Ureter (tissue), 1 donor: ENCODE measurements at places on chromosomes 5 and 9. TPM values are rescaled to one million over a fixed set of nuclear protein-coding genes. Genes with fewer than 3 reads are reported as not detected.

- no peak for DNase-seq
Measured at GRCh38 chr9:2018764-2019558, 3.8 kb downstream of the SMARCA2 start.

GRCh38 chr5:137858223-137858916, 9.3 kb upstream of the MYOT start:
- no peak for DNase-seq

SNX24 gene
- 19.5 TPM for total RNA-seq

- no peak for DNase-seq
Measured at GRCh38 chr5:117188211-117188610, 613.6 kb upstream of the SEMA6A start.

GRCh38 chr5:82312373-82312856, 34.3 kb upstream of the RPS23 start:
- DNase-seq = peak; percentile 58

DNA sequence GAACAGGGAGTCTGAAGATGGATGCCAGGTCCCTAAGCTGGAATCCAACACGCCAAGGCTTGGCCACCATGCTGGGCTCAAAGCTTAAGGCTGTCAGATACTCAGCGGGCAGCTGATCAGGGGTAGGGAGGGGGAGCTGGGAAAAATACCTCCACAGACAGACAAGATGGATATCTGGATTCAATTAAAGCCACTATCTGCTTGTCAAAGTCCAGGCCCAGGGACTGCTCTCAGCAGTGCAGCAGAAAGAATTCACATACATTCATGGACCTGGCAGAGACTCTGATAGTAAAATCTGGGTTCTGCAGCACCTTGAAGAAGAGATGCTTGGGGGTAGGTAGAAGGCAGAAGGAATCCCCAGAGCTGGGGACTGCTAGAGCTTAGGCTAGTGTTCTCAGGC, 3.2 kb upstream of the RPP25L start:
- DNase-seq = no peak

DNA sequence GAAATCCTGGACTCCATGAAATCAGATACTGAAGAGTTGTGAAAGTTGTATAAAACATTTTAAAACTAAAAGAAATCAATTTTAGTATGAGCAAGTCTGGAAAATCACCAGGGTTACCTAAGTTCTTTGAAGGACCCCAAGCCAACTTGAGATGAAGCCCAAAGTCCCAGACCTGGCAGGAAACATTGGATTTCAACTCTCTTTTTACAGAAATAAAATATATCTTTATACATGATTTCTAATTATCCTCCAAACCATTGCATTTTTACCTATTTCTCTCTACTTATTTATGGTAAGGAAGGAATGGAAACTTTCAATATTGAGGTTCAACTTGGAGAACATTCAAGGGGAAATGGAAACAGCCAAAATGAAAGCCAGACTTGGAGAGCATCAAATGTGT, 390.6 kb upstream of the C9orf72 start:
- no peak for DNase-seq

DNA sequence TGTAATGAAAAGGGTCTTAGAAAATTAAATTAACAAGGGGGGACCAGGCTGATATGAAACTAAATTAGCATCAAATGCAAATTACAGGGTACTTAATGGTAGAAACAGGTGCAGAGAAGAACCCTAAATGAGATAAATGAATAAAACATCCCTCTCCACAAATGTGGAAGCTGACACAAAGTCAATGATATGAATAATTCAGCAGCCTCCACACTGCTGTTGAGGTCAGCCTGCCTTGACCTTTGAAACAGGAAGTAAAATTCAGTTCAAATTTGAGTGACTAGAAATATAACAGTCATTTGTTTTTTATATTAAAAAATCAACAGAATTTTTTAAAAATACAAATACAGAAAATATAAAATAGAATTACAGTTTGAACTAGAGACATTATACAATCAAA, 40.0 kb downstream of the EBF1 start:
- no peak for DNase-seq

DNA sequence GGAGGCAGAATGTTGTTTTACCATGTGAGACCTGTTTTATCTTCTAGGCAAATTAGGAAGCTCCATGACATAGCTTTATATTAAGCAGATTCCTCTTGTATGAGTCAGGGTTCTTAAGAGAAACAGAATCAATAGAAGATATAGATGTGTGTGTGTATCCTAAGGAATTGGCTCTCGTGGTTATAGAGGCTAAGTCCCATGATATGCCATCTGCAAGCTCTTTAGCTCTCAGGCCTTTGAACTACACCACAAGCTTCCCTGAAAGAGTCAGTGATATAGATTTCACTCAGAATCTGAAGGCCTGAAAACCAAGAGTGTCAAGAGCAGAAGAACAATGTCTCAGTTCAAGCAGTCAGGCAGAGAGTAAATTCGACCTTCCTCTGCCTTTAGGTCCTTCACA, 365.8 kb upstream of the ZNF608 start:
- DNase-seq = no peak

GRCh38 chr9:107279086-107279485, 4.0 kb upstream of the RAD23B start:
- DNase-seq = no peak

DNA sequence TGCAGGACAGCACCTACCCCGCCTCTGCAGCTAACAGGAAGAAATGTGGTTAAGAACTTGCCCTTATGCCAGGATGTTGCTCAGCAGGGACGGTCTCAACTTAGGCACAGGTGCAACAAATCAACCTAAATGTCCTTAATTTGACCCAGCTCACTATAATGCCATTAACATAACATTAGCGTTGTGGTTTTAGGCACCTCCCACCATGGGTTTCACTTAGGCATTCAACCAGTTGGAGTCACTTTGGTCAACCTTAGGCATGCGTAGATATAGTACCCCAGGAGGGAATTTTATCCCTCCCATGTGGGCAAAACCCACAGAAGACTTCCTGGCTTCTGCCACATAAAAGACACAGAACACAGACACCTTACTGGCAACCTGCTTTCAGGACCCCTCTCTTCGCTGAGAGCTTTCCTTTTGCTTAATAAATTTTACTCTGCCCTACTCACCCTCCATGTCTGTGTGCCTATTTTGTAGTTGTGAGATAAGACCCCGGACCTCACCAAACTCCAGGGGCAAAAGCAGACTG, 8.7 kb upstream of the ERAP1 start:
- DNase-seq = no peak

RHOBTB3 gene
- total RNA-seq = 102 TPM

DNA sequence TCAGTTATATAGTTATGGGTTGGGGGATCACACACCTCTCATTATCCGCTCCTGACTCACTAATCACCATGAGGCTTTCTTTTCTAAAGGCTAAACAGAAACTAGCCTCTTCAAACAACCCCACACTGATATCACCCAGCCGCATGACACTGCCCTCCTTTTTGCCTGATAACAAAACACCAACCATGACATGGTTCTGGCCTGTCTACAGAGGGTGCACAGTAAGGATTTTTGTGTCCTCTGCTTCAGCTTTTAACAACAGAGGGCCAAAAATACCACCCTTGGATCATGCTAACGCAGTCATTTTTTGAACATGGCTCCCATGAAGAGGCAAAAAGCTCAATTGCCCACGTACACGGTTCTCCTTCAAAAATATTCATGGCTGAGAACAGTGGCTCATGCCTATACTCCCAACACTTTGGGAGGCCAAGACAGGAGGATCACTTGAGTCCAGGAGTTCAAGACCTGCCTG, 4.0 kb downstream of the CMBL start:
- no peak for DNase-seq

DNA sequence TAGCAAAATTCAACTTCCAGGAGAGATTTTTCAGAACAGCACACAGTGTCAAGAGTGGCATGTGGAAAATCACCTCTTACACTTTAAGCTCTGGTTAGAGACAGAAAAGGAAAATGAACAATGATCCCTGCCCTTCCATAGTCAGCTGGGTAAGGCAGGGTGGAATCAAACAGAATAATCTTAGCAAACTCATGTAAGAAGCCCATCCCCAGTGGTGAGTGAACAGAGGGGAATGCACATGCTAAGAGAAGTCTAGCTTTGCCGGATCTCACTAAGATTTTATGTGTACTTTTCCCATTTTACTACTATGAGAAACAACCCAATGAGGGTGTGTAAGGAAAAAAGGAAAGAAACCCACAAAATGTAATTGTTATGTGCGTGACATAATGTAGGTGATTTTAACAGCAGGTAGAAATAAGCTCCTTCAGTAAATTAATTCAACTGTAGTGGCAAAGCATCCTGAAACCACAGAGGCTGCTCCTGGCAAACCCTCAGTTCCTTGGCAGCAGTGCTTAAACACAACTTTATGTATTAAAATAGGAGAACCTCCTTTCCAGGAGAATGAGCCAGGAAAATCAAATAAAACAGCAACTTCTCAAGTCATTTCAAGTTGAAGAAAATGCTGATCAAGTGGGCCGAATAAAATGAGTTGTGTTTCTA, 366.0 kb upstream of the TRPC7 start:
- no peak for DNase-seq

- DNase-seq = no peak
Measured at GRCh38 chr9:24382566-24382965, 163.1 kb downstream of the IZUMO3 start.

DNA sequence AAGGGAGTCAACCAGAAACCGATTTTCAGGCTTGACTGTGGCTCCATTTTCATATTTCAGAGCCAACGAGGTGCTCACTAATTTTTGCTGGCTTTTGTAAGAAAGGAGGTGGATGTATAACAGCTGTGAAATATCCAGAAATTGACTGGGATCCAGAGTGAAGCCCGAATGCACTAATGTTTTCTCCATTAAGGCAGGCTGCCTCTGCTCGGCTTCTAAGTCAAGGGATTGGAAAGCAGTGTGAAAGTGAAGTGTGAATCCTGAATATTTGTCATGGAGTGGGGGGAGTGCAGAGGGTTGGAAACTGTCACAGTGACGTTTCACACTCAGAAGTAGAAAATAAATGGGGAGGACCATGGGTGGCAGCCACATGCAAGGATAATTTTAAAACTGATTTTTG, 237.4 kb downstream of the GOLPH3 start:
- DNase-seq = no peak

DNA sequence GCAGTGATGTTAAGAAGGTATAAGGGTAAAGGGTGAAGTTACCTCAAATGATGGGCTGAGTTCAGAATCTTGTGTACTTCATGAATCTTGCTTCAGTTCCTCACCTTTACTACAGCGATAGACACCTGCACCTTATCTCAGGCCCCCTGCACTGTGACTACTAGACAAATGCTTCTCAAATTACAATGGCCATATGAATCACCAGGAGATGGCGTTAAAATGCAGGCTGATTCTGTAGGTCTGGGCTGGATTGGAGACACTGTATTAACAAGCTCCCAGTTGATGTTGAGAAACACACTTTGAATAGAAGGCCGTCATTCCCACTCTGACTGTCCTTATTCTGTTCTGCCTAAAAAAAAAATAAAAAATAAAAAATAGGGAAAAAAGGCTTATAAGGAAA, 29.8 kb downstream of the TARS1 start:
- DNase-seq = no peak

PTGDS gene
- total RNA-seq = 111 TPM

CCNI2 gene
- 5.8 TPM for total RNA-seq

- DNase-seq = no peak
Measured at GRCh38 chr5:167671176-167671575, 620.3 kb upstream of the WWC1 start.

IFNA2 gene
- not detected for total RNA-seq

PHF24 gene
- 1.7 TPM for total RNA-seq

GRCh38 chr9:114037961-114038723, 40.0 kb downstream of the AMBP start:
- peak; percentile 29 for DNase-seq

- DNase-seq = no peak
Measured at GRCh38 chr9:125260561-125260960, 1.1 kb upstream of the GAPVD1 start.

GRCh38 chr5:73637565-73637964, 11.6 kb downstream of the ARHGEF28 start:
- no peak for DNase-seq

DNA sequence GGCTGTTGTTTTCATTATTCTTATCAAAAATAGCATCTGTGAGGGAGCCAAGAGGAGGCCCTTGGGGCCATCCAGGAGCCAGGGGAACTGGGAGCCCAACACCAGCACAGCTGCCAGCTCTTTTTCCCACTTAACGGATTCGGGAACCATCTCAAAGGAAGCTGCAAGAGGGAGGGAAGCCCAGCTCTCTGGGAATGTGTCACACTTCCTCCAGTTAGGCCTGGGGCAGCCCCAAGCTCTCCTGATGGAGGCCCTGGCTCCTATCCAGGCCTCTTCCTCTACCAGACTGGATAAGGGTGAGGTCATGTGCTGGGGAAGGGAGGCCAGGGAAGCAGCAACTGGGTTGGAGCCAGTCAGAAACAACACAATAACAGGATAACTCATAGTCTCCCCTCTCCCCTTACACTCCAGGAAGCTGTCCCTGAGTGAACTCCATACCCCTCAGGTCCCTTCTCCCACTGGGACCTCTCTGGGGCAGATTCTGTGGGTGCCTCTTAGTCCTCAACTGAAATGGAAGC, 12.7 kb downstream of the CSF2 start:
- no peak for DNase-seq

UHRF2 gene
- 56.5 TPM for total RNA-seq

GRCh38 chr5:39440192-39440957, 15.6 kb upstream of the DAB2 start:
- DNase-seq = no peak
